ENCODE measurements at places on chromosomes 1 and 21.

- DNase-seq, result no peak
Measured at GRCh38 chr1:24855474-24855873, 74.6 kb downstream of the RUNX3 start.

GRCh38 chr1:221563476-221563921, 178.4 kb downstream of the DUSP10 start:
- no peak for DNase-seq

GRCh38 chr1:69794831-69795230, 227.1 kb downstream of the LRRC7 start:
- DNase-seq, result no peak

GRCh38 chr1:167668108-167668507, 38.1 kb downstream of the RCSD1 start:
- no peak for DNase-seq

- no peak for DNase-seq
Measured at GRCh38 chr1:230136453-230137336, 69.7 kb downstream of the GALNT2 start.

- no peak for DNase-seq
Measured at GRCh38 chr1:18900303-18900841, 2.0 kb downstream of the ALDH4A1 start.

- no peak for DNase-seq
Measured at GRCh38 chr1:165915480-165915879, 88.1 kb downstream of the UCK2 start.

DNA sequence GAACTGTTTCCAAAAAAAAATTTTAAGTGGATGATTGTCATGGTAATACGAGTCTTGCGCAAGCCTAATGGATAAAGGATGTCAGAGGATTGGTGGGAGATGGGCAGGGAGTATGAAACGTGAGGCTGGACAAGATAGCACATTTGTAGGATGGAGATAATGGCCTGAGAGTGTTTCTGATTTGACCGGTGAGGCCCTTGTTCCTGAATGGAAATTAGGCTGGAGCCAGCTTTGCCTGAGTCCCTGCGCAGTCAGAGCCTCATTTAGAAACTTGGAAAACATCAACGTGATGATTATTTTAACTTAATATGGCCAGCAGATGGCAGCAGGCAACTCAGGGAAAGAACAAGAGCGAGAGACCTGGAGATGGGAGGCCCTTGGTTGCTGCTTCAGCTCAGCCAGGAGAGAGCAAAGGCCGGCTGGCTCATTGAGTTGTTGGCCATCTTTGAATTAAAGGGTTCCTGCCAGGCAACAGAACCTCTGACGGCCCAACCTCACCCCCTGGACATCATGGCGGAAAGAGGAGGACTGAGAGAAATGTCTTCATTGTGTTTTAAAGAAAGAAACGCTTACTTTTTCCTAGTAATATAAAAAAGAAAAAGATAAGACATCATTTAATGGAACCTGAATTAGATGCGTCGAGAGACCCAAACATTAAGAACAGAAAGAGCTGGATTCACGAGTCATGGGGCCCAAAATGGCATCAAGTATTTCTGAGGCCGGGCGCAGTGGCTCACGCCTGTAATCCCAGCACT, 80.3 kb downstream of the SELENOF start:
- peak; percentile 14 for DNase-seq

DNA sequence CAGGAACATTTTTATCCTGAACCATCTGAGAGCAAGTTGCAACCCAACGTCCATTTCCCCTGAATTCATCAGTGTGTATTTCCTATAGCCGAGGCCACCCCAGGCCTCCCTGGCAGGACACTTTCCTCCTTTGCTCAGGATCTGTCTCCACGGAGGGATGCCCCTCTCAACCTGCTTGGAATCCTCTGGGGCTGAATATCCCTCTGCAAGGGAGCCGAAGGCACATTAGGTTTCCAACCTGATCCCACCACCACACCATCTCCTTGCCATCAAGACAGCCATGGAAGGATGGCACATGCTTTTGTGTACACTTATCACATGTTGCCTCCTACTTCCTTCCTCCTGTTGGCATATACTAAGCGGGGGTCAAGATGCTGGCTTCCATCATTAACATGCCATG, 74.8 kb upstream of the EDN2 start:
- no peak for DNase-seq

DNA sequence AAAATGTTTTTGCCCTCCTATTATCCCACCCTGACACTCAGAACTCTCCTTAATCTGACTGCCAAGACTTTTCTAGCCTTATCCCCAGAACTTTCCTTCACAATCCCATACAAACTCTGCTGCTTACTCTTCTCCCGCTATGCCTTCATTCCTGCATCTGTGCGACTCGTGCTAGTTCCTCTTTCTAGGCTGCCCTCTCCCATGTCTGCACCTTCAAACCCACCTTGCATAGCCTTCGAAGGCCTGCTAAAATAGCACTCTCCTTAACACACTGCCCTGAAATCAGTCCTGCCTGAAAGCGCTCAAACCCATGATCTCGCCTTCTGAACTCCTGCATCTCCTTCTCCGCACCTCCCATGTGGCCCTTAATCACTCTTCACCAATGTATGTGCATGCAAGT, 2.5 kb upstream of the NCF2 start:
- DNase-seq, result no peak

- DNase-seq, result no peak
Measured at GRCh38 chr1:213606252-213606820, 381.4 kb upstream of the PROX1 start.

GRCh38 chr1:37919277-37919676, 27.6 kb downstream of the INPP5B start:
- DNase-seq, result no peak

- DNase-seq, result no peak
Measured at GRCh38 chr1:167431909-167432650, 86.2 kb downstream of the CD247 start.

- DNase-seq, result no peak
Measured at GRCh38 chr1:211329764-211330201, 3.1 kb downstream of the TRAF5 start.

DNA sequence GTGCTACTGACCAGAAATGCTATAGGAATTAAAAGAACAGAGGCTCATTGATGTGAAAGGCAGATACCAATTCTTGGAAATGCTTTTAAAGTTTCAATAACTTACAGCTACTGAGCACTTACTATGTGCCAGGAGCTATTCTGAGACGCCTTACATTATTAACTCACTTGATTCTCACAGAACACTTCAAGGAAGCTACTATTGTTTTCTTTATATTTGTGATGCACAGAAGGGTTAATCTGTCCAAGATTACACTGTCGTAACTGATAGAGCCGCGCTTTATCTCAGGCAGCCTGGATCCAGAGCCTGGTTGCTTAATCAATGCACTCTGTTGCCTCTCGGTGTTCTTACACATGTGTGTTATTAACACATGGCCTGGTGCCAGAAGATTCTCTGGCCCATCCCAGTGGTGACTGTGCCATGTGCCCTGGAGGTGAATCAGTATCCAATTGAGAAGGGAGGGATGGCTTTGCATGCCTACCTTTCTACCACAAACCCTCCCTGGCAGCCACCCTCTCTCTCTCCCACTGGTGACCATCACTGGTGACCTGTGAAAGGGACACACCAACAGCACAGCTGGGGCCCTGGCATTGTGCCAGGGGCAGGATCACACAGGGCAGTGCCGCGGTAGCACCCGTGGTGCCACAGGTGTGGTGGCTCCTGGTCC, 8.8 kb downstream of the FMO1 start:
- DNase-seq, result no peak

- no peak for DNase-seq
Measured at GRCh38 chr1:223226271-223226670, 83.2 kb upstream of the TLR5 start.

DNA sequence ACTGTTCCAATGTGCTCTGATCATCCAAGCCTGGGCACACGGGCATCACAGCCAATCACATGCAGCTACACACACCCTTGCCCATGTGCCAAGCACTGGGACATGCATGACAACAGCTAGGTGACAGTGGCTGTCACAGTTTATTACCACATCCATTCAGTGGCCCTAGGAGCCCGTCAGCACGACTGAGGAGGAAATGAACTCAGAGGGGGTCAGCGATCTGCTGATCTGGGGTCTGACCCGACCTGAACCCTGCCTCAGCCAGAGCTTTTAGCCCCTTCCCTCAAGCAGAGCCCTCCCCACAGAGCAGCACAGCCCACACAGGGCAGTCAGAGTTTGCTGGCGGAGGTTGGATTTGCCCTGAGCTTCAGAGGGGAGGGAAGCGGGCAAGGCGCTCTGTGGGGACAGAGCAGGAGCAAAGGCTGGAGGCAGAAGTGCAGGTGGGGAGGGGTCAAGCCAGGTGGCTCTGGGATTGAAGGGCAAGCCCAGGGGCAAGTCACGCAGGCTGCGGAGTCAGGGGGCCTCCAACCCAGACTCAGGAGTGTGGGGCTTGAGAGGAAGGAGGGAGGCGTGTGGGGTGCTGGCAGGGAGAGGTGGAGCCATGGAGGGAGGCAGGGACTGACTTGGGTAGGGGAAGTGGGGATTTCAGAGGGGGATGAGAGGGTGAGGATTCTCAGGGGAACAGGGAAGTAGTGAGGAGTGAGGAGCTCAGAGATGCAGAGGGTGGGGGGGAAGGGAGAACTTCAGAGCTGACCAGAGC, 10.4 kb downstream of the SH3BGRL3 start:
- peak; percentile 66 for DNase-seq

DNA sequence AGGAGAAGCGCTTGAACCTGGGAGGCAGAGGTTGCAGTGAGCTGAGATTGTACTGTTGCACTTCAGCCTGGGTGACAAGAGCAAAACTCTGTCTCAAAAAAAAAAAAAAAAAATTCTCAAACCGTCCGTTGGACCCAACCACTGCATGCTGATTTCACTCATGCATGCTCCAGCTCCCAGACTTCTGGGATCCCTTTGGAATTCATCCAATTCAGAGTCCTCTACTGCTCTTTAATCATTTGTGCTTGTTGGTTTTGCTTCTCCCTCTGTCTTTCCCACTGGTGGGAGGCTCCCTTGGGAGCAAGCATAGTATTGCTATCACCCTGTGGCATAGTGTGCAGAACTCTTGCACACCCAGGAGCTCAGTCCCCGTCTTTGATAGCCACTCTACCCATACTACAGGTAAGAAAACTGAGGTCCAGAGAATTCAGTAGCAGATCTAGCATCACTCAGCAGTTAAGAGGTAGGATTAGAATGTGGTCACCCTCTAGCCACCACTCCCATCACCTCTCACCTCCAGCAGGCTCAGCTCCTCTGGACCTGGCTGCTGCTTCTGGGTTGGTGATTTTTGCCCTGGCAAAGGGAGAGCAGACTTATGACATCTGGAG, 3.1 kb upstream of the LMNA start:
- no peak for DNase-seq

GRCh38 chr1:6269720-6270400, 9.0 kb upstream of the GPR153 start:
- DNase-seq, result no peak

DNA sequence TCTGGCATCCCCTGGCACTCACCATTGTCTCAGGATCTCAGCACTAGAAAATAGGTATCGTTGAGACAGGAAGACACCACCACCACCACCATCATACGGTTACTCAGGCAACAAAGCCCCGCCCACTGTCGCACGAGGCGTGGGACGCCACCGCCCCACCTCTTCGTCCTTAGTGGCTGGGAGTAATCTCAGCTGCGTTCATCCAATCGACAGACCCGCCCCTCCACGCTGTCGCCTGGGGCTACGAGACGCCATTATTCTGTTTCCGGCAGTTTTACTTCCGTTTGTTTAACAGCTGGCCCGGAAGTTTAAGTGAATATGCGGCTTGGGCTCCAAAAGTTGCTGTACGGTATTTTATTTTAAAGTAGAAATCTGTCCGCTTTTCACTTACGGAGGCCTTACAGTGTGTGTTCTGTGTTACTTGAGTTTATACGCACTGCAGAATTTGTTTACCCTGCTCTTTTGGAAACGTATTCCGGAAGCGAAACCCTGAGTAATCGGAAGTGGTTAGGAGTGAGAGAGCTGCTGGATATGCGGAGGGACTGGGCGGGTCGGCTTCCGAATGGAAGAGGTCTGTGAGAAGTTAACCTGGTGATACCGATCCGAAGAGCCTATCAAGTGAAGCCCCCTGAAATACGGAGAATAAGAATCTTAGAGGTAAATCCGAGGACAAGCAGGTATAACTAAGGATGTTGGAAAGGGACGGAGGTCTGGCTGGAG, at the start of the genes BLZF1 and NME7:
BLZF1 (plus strand) TSS at position 510 of the 720 bp plus-strand sequence. CDS start 1,328 bp downstream, outside the sequence.
NME7 (minus strand) TSS at position 112 of the 720 bp plus-strand sequence; CDS start at position 25, 87 bp downstream.
- DNase-seq, result peak; percentile 97

DNA sequence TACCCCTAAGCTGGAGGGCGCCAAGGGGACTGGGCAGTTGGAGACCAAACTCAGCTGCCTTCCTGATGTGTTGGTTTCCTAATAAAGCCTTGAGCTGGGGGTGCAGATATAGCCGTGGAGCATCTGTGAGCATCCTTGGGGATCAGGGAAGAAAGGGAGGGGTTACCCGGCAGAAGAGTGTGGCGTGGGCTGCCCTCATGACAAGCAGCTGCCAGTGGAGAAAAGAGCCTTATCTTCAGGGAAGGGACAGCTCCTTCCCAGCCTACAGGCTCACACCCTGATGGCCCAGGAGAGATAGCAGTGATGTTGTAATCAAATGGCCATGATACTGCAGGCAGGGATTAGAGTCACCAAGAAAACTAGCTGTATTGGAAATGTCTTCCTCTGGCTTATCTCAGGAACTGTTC, 10.8 kb upstream of the NFASC start:
- no peak for DNase-seq

GRCh38 chr1:22788254-22788661, 77.6 kb downstream of the EPHB2 start:
- no peak for DNase-seq

Data from T-helper 2 cell (primary cell).